NCI-H146 (cell line): ENCODE measurements at places on chromosomes 13 and 19.

DNA sequence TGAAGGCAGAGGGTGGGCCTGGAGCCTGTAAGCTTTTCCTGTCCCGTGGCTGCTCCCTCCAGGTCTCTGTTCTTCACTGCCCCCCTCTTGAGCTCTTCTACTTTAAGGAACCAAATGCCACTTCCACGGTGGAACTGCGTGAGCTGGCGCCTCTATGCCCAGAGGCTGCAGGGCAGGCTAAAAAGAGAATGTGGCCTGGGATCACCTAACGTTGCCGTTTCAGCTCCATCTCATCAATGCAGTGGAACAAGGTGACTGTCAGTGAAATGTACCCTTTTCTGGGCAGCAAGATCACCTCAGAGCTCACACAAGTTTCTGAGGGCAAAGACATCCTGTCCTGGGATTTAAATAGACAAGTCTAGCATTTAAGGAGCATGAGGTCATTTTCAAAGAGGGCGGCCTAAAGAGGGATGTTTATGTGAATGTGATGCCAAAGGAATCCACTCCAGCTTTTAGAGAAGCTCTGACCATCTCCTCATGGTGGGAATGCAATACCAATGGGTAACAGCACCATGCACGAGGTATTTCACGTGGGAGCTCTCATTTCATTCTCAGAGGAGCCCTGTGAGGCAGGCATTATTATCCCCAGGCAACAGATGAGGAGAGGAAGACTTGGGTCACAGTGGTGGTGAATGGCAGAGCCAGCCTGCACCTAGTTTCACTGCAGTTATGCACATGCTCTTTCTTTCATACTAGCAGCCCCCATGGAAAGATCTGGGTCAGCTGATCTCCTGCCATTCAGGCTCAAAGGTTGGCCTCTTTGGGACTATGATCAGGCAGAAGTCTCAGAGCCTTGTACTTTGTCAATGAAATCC, 39.3 kb downstream of the RGCC start:
- DNase-seq, result no peak

- DNase-seq, result no peak
Observed at GRCh38 chr19:418761-419671, 10.1 kb upstream of the C2CD4C start.

DNA sequence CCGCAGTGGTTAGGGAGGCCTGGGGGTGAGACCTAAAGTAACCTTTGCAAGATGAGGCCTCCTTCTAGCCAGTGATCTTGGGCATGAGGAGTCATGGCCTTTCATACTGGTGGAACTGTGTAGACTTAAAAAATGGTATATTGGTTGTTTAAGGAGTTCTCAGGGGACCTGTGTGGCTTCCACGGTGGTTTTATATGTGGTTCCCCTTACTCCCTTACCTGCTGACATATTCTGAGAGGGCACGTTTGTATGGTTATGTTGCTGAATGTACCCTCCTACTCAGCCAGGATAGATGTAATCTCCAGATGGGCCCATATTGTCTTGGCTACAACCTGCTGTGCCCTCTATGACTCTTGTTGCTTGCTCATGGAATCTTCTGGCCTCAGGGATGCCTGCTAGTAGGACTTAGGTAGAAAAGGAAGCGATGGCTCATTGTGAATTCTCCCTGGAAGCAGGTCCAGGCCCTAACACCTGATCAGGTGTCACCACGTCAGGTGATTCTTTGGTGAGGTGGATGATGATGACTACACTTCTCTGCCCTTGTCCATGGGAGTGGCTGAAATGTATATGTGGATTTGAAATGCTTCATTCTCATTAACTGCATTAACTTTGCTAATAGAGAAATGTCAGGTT, 1.8 kb downstream of the ZNF460 start:
- no peak for DNase-seq

DNA sequence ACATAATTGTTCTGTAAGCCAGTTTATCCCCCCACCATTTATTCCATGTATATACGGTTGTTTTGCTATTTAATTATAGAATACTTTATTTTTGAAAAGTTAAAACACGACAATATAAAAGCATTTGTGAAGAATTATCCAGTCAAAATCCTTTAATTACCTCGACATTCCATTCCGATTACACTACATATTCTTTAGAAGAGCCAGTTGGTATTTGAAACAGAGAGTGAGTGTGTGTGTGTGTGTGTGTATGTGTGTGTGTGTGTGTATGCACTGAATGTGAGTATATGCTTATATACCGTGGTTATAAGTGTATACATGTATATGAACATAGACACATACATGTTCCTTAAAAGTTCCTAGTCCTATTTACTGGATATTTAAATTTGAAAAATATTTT, 87.8 kb upstream of the KLF5 start:
- no peak for DNase-seq

GRCh38 chr13:73522937-73523336, 464.1 kb downstream of the KLF5 start:
- DNase-seq, result no peak

GRCh38 chr13:112205990-112206389, 139.0 kb downstream of the SOX1 start:
- DNase-seq, result no peak

DNA sequence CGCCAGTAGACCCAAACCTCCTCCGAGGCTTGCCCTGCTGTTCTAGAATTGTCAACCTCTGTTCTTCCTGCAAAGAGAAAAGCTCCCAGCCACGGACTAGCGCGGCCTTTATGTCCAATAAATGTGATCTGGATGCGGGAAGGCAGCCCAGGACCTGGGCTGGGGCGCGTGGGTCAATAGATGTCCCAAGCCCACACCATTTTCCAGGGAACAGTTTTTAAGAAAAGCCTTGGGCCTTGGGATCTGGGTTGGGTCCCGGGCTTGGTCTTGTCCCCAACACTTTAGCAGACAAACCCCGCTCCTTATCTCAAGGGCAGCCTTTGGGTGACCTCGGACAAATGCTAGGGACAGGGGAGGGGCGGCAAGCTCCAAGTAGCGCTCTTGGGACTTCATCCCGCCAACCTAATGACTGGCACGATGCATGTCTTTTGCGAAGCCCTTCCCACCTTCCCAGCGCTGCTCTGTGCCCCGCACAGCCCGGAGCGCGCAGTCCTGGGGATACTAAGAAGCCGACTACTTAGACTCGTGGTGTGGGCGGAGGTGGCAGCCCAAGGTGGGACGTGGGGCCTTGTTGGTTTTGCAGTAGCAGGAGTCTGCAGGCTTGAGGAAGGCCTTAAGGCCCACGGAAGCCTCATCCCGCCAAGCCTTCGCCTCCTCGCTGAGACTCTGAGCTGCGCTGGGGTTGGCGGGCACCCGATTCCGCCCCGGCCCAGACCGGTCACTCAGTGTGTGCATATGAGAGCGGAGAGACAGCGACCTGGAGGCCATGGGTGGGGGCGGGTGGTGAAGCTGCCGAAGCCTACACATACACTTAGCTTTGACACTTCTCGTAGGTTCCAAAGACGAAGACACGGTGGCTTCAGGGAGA, 10.8 kb downstream of the SOX21 start:
- DNase-seq, result no peak

DNA sequence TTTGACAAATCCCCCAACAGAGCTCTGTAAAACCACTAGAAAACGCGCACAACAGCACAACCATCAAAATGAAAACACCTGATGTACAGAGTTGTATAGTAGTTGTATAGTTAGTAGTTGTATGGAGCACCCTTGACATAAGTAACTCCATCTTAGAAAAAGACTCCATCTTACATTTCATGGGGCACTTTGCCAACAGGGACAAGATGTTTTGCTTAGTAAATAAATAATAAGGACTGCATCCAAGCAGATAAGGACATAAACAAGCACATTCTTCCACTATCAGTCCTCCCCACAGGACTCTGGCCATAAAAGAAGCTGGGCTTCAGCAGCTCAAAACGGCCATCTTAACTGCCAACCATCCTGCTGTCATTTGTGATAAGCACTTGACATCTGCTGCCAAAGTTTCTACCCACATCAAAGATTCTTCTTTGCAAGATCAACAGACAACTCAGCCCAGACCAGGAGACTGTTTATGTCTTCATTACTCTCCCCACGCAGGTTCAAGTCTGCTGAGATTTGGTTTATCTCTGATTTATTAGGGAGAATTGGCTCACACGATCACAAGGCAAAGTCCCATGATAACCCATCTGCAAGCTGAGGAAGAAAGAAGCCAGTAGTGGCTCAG, 20.7 kb upstream of the ZNF331 start:
- DNase-seq, result no peak

GRCh38 chr19:12785431-12786031, 5.8 kb upstream of the JUNB start:
- no peak for DNase-seq
